ENCODE measurements at places on chromosomes 12 and 14.
A peak's percentile ranks its signal among the peaks of the same experiment; 100 is the strongest.

- DNase-seq = no peak
Measured at GRCh38 chr14:71414631-71415403, 507.6 kb downstream of the PCNX1 start.

DNA sequence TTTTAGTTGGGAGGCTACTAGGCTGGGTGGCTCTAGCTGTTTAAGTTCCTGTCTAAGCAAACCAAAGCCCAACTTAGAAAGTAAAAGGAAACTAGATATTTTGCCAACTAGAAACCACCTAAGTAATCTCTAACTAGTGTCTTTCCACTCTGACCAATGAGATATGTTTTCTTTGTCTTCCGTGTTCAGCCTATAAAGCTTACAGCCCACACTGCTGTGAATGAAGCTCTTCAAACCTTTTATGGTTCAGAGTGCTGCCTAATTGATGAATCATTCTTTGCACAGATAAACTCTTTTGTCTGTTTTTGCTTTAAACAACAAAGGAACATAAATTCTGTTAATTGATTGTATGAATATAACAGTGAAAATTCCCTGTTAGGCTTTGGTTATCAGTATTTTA is 66.1 kb downstream of the FUT8 start:
- DNase-seq = no peak

DNA sequence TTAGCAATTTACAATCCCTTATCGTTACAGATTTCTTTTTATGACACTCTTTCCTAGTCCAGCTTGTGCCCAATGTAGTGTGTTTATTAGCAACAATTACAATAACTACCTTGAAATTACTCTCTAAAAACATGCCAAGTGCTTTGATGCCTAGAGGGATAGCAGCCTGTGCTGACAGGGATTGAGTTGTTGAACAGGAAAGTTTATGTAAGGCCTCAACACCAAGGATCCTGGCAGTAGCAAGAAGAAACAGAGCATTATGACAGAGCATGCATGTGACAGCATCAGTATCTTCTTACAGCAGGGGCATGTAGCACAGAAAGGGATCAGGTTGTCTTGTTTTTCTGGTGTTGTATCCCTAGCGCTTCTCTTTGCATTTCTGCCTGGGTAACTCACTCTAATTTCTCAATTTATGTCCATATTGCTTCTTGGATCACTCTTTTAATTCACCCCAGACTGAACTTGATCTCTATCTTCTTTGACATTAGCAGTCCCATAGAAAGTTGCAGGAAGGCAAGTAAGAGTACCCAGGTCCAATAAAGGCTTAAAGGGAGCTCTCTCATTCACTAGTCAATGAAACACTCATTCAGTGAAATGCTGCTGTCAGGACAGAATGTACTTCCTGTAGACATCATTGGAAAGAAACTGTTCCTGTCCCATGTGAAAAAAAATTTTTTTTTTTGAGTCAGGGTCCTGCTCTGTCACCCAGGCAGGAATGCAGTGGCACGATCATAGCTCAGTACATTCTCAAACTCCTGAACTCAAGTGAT is 220.0 kb upstream of the GRIP1 start:
- no peak for DNase-seq

DNA sequence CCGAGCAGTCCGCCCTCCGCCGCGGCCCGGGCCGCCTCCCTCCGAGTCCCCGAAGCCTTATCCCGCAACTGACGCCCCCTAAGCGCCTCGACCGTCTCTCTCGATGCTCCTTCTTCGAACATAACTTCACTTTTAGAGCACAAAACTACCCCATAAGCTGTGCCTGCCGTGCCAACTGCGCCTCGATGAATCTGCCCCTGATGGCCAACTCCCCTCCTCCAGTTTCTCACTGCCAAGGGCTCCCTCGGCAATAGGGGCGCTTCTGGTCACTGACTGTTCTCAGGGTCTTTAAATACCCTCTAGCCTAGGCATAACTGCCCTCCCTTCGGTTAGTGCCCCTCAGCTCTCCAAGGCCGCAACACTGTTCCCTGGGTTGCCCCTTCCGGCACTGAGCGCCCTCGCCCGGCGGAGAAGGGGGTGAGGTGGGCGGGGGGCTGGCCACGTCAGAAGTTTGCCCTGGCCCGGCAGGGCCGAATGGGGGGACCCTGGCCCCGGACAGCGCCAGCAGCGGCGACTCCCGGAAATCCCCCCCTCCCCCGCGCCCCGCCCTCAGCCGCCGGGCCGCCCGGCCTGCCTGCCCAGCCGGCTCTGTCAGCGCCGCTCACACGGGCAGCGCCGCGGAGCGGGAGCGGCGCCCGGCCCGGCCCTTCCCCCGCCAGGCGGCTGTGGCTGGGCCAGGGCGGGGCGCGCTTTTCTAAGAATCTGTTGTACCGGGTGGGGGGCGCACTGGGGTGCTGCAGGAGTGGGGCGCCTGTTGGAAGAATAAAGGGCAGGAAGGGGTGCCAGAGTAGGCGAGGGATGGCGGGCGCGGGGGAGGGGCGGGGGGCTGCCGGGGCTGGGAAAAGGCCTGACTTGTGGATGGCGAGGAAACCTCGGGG is 10.6 kb downstream of the RARG start:
- DNase-seq = no peak

GRCh38 chr14:70281939-70282338 is 77.5 kb downstream of the COX16 start:
- DNase-seq = no peak

DNA sequence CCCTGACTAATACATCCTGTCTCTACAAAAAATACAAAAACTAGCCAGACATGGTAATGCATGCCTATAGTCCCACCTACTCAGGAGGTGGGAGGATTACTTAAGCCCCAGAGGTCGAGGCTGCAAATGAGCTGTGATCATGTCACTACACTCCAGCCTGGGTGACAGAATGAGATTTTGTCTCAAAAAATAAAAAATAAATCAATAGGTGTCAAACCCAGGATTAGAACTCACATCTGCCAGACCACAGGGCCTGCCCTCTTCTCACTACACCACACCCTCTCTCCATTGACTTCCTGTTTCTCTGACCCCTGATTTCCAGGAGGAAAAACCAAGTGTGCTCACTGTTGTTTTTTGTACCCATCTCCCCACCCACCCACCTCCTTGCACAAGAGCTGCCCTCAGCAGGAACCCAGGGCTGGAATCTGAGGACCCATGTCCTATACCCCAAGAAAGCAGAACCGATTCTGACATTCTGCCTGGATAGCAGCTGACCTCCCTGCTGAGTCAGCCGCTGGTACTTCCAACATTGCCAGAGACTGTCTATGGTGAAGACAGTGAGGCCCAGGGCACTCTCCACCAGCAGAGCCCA is 6.2 kb downstream of the CMKLR1 start:
- DNase-seq = peak; percentile 77

- DNase-seq = no peak
Measured at GRCh38 chr14:60220917-60221316, 28.1 kb upstream of the PPM1A start.

DNA sequence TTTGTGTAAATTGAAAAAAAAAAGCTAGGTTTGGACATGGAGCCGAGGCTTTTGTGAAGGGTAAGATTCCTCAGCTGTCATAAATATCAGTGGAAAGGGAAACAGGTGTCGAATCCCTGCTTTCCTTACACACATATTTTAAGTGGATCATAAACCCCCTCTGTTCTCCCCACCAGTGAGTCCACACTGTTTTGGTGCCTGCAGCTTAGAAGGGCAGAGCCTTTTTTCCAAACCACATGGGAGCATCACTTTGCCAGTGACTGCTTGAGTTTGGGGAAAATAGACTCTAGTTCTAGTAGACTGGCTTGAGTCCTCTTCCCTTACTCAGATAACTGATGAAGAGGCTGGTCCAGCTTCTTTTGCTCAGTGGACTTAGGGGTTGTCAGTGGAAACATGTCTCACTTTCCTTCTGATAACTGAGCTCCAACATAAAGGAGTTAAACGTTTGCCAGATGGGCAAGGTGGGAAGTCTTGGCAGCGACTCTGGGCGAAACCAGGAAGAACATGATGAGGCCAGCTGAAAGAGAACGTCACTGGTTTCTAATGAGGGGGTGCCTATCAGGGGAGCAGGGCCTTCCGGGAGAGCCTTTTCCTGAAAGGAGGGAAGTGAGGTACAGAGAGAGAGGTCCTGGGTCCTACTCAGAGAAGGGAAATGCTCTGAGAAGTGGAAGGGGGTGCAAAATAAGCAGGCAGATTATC is 168.1 kb upstream of the PARP11 start:
- DNase-seq = no peak

- peak; percentile 43 for DNase-seq
Measured at GRCh38 chr12:3803865-3804472, 51.1 kb upstream of the CRACR2A start.

GRCh38 chr12:109989380-109989779 is 6.8 kb downstream of the GIT2 start:
- DNase-seq = no peak

- no peak for DNase-seq
Measured at GRCh38 chr14:85205875-85206274, 324.1 kb upstream of the FLRT2 start.

GRCh38 chr14:66254038-66254437 is 232.1 kb upstream of the CCDC196 start:
- DNase-seq = no peak

- DNase-seq = no peak
Measured at GRCh38 chr14:28608443-28608842, 158.1 kb upstream of the FOXG1 start.

DNA sequence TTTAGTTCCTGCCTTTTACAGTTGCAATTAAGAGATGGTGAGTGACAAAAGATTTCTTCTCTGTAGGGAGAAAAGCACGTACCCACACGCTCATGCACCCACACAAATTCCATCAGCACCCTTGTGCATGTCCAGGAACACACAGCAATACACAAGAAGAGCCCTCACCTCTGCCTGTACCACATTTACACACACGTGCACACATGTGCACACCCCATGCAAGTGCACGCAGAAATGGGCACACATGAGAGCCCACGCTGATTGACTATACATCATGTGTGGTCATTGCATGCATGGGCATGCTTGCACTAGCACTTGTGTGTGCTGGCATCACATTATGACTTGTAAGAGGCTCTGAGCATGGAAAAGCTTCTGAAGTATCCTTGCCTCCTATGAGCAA is 70.5 kb downstream of the SERPINA3 start:
- no peak for DNase-seq

DNA sequence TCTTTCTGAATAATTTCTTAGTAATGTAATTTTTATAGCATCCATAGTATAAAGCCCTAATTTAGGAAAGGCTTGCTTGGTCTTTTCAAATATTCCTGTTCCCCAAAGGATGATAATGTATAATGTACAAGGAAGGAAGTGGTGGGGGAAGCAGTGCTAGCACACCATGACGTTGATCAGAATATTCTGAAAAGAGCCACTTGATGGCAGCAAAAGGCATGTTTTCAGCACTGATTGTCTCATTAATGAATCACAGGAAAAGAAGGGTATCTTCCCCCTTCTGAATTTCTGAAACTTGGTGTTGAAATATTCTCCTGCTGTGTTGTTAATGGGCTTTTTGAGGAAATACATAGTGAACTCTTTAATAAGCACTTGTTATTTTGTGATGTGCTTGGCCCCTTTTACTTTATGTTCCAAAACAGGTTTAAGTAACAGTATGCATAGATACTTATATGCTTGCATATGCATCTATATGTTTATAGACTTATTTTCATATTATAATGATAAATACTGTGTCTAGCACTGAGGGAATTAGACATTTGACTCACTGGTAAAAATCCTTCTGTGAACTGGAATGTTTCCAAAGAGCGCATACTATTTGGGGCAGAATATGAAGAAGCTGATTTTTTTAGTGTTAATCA is 122.0 kb downstream of the TMEM117 start:
- DNase-seq = peak; percentile 24

- peak; percentile 18 for DNase-seq
Measured at GRCh38 chr14:93059917-93060545, 55.7 kb downstream of the ITPK1 start.

DNA sequence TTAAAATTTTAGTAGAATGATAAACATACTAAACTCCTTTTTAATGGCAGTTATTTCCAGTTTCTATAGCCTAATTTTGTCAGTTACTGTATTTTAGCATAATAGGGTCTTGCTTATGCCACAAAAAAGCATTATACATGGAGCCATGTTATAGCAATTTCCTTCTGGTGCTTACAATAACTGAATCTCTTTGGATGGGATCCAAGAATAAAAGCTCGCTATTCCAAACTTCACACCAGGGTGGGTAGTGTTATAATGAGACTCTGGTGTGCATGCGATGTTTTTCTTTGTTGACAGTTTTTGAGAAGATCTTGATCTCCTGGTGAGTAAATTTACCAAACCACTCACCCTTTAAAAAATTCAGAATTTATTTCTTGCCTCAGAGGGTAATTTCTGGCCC is 90.4 kb upstream of the CCDC91 start:
- no peak for DNase-seq

GRCh38 chr14:100290607-100291304 is 15.5 kb downstream of the SLC25A29 start:
- no peak for DNase-seq

DNA sequence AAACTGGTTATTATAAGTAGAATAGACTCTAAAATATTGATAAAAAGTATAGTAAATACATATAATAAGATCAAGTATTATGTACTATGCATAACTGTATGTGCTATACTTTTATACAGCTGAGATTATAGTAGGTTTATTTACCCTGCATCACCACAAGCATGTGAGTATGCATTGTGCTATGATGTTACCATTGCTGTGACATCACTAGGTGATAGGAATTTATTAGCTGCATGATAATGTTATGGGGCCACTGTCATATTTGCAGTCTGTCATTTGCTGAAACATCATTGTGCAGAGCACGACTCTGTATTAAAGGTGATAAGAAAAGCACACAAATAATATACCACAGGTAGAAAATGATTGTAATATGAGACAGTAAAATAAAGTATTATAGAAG is 385.6 kb downstream of the ZFP36L1 start:
- no peak for DNase-seq

- no peak for DNase-seq
Measured at GRCh38 chr12:18165889-18166288, 75.9 kb upstream of the RERGL start.

- DNase-seq = no peak
Measured at GRCh38 chr12:98059659-98060343, 455.6 kb upstream of the TMPO start.

- DNase-seq = no peak
Measured at GRCh38 chr14:96630281-96630680, 128.1 kb downstream of the PAPOLA start.

- no peak for DNase-seq
Measured at GRCh38 chr14:104306450-104307040, 168.2 kb downstream of the KIF26A start.

DNA sequence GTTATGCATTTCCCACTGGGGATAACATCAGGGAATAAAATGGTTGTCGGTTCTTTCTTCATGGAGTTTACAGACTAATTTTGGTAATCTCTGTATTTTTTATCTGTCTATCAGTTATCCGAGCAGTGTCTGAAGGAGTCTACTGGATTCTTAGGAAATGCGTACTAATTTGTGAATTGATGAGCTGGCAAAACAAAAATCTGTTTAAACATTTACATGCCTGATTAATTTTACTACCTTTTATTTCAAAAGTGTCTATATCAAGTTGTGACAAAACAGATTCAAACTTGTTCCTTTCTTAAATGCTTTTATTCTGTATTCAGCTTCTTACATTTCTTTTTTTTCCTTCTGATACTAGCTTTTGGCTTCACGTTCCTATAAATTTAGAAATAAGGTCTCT is 4.4 kb downstream of the RIMKLB start:
- DNase-seq = no peak
